Activated T-cell treated with anti-CD3 and anti-CD28 coated beads for 1 hour (primary cell): ENCODE measurements at places on chromosomes 5 and 9.

GRCh38 chr5:122693963-122694362, 80.9 kb upstream of the SNX2 start:
- no peak for DNase-seq

GRCh38 chr9:94606646-94607422, 13.2 kb upstream of the FBP2 start:
- no peak for DNase-seq

GRCh38 chr5:81239613-81240012, 6.5 kb downstream of the CKMT2 start:
- no peak for DNase-seq

DNA sequence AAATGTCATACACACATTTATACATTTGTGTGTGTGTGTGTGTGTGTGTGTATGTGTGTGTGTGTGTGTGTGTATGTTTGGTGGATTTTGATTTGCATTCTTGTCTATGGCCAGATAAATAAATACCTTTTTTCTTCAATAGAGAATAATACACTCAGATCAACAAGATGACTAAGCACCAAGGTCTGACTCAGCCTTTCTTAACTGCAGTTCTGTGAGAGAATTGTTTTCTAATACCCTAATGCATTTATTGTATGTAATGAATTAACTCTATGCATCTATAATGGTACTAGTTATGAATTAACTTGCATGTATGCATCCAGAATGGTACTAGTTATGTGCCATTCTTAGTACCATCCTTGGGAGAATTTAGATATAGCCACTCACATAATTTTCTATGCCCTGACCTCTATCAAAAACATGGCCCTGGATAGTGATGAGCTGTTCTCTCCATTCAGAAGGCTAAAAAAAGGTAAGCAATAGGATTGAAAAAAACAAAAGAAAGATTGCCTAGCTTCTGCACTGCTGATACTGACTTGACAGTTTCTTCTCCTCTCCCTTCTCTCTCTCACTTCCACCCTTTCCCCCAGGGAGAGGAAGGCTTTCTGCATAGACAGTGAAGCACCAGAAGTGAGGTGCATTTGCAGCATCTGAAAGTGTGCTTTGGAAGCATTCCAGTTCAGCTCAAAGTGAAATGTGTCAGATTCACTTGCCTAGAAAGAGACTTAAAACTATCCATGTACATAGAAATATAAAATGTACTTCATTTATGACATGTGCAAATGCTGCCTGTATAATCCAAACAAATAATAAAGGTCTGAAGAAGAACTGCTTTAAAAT, 55.1 kb upstream of the CCDC112 start:
- DNase-seq = no peak

GRCh38 chr5:73312146-73312871, 136.3 kb downstream of the FOXD1 start:
- DNase-seq = no peak

DNA sequence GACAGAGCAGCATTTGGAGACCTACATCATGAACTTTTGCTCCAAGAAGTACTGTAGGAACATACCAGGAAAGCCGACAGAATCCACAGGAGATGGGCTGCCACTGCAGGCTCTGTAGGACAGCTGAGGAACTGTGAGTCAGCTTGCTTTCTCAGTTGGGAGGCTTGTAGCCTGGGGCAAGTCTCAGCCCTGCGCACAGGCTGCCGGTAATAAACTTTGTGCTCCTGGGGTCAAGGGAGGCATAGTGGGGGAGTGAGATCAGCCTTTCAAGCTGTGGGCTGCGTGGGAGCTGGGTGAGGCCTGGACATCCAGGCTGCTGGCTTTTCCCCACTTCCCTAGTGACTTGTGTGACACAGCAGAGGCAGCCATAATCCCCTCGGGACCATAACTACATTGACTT, 718.0 kb upstream of the CDH10 start:
- no peak for DNase-seq

DNA sequence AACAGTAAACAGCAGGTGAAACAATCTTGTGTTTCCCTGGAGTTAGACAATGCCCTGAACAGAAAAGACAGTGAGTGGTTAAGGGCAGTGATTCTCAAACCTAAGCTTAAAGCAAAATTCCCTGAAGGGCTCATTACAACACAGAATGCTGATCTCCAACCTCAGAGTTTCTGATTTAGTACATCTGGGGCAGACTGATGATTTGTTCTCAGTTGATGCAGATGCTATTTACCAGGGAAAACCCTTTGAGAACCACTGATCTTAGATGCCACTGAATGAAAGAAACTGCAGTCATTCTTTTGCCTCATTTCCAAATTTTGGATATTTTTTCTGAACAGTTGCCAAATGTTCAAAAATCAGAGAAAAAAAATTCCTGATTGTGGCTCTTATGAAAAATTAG, 18.7 kb upstream of the ADAM19 start:
- no peak for DNase-seq

DNA sequence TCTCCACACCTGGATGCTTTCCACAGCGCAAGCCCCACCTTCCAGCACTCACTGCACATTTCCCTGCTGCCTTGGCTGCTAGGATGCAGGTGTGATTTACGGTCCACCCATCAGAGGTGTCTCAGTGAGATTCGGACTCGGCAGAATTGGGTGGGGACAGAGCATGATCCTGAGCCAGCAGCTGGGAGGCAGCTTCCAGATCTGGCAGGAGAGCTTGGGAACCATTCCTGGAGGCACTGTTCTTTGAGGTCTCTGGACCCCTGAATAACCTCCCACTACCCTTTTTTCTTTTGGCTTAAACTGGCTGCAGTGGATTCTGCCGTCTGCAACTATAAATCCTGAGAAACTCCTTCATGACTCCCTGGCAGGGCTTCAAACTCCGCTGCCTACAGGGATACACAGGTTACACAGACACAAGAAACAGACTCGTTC, 99.6 kb upstream of the PHYKPL start:
- no peak for DNase-seq

- no peak for DNase-seq
Measured at GRCh38 chr5:139839918-139840317, 44.3 kb downstream of the PSD2 start.

- no peak for DNase-seq
Measured at GRCh38 chr5:17431272-17432050, 66.6 kb upstream of the TAF11L2 start.

- DNase-seq = peak; percentile 72
Measured at GRCh38 chr9:94065535-94065961, 18.7 kb upstream of the PTPDC1 start.

GRCh38 chr5:57193757-57194413, 20.0 kb downstream of the GPBP1 start:
- DNase-seq = no peak

DNA sequence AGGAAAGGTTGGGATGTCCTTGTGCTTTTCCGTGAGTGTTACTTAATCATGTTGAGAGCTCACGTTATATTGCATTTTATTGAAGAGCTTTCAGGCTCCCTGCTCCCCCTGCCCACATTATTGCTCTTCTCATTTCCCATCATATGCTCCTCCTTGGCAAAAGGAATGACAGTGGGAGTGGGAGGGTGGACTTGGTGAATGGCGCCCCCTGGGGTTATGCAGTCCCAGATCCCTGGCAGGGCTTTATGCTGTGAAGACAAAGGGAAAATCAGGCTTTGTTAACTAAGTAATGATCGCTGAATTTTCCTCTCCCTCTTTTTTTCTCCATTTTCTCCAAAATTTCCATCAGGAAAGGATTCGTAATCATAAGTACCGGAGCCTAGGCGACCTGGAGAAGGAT, 166.6 kb downstream of the SMARCA2 start:
- no peak for DNase-seq

GRCh38 chr5:173642895-173643481, 26.5 kb upstream of the BOD1 start:
- DNase-seq = no peak

DNA sequence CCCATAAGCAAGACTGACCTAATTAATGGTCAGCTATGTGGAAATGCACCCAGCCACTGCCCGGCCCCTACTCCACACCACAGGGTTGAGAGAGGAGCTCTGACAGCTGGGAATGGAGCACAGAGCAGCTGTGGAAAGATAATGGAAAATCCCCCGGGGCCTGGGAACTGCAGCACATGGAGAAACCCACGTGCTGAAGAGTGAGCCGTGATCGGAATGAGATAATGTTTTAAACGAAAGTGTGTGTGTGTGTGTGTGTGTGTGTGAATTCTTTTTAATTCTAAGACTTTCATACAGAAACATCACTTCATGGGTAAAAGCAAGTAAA, 13.1 kb upstream of the SLC12A7 start:
- no peak for DNase-seq

DNA sequence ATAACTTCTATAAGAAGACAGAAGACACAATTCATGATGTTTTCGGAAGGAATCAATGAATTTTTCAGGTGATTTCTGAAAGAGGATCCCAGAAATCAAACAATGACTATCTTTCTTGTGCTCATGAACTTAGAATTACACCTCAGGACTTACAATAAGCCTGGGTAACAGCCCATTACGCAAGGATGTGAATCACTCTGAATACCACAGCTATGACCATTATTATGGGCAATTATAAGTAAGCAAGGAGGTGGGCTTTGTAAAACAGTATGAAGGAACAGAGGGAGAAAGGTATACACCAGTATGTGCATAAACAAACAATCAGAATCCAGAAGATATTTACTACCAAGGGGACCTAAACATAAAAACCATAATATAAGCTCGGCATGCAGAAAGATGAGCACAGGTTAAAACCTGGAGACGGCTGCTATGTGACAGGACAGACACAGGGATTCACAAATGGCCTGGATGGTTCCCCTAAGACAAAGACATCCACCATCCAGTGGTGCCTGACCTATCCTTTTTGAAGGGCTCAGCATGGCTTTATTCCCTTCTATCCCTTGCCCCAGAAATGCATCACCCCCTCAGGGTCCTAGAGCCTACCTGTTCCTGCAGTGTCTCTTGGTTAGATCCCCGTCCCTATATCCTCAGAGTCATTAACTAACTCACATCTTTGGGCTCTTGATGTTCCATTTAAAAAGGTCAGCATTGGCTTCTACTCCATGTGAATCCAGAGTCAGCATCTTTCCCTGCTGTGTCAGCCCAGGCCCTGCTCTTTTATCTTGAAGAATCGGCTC, 21.8 kb upstream of the PPP2CA start:
- DNase-seq = no peak

DNA sequence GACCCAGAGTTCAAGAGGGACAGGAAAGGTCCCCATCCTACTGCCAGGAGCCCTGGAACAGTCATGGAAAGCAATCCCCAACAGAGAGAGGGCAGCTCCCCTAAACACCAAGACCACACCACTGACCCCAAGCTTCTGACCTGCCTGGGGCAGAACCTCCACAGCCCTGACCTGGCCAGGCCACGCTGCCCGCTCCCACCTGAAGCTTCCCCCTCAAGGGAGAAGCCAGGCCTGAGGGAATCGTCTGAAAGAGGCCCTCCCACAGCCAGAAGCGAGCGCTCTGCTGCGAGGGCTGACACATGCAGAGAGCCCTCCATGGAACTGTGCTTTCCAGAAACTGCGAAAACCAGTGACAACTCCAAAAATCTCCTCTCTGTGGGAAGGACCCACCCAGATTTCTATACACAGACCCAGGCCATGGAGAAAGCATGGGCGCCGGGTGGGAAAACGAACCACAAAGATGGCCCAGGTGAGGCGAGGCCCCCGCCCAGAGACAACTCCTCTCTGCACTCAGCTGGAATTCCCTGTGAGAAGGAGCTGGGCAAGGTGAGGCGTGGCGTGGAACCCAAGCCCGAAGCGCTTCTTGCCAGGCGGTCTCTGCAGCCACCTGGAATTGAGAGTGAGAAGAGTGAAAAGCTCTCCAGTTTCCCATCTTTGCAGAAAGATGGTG, 31.6 kb downstream of the CD180 start:
- DNase-seq = no peak

DNA sequence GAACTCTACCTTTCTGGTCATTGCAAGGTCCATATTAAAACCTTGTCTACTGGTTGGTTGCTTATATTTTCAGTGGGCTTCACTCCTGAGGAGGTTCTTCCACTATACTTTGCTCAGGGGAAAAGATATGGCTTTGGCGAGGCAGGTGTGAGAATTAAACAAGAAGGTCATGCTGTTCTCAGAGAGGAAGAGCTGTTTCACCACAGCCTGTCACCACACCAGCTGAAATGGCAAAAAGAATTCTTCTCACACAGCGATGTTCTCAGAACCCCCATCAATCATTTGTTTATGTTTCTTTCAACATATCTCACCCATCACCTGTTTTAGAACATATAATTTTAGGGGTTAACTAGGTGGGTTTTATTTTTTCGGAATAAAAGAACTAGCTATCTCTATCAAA, 38.6 kb downstream of the CAPSL start:
- DNase-seq = no peak

DNA sequence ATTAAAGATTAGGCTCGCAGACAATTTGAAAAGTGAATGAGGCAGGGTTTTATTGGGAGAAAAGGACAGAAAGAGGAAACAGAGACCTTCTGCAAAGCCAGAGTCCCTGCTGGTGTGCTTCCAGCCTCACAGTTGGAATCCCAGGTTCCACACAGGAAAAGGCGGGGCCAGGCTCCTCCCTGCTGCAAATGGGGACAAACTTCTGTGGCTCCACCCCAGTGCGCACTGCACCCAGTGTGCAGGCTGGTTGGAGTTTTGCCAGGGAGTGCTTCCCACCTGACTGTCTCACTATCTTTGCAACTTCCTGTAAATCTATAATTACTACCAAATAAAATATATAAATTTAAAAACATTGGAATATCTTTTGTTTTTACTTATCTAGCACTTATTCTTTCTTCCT, 386.0 kb upstream of the GRIN3A start:
- DNase-seq = no peak

DNA sequence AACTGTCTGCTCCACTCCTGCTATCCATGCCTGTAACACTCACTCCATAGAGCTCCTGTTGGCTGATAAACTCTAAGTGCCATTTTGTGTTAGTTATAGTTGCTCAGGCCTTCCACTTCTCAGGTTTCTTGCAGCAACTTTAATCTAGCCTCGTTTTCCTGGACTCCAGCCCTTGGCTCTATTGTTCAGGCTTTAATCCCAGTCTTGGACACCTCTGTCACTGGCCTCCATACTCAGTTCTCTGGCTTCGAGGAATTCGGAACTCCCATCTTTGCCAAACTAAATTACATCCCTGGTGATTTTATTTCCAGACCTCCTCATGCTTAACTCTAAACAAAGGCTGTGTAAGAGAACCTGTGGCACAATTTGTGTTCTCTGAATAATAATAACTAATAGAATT, 39.8 kb downstream of the EMB start:
- no peak for DNase-seq

DNA sequence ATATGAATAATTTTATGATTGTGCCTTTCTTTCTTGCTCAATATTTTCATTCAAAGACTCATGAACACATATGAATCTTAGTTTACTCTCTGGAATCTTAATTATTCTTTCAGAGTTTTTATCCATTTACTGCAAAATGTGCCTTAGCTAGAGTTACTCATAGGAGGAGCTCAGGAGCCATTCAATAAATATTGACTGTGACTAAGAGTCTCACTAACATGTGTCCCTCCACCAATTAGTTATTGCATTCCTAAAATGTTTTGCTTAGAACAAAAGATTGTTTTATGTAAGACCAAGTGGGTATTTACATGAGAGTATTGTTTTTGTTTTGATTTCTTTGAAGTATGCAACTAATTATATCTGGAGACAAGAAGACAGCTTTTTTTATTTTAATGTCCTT, 218.4 kb upstream of the MAST4 start:
- no peak for DNase-seq
